ENCODE measurements at places on chromosomes 16 and 17. TPM values are rescaled to one million over a fixed set of nuclear protein-coding genes. Genes with fewer than 3 reads are reported as not detected.

PLK1 gene
- total RNA-seq: 44.0 TPM

MYL11 gene
- total RNA-seq: not detected

ABCA8 gene
- 15.8 TPM for total RNA-seq

CRYM gene
- not detected for total RNA-seq

SEC14L5 gene
- total RNA-seq: not detected

DGKE gene
- 30.9 TPM for total RNA-seq

TIMP2 gene
- 86.8 TPM for total RNA-seq

ANKRD40CL gene
- total RNA-seq: not detected

TEKT1 gene
- total RNA-seq: not detected

MFSD6L gene
- total RNA-seq: not detected

GALK1 gene
- 42.7 TPM for total RNA-seq

CACNG3 gene
- total RNA-seq: not detected

MYH1 gene
- total RNA-seq: not detected

ZP2 gene
- total RNA-seq: not detected

RAPGEFL1 gene
- total RNA-seq: 3.8 TPM

ITGAD gene
- total RNA-seq: not detected

ZG16 gene
- total RNA-seq: not detected

CETP gene
- 0.13 TPM for total RNA-seq

GPR142 gene
- not detected for total RNA-seq

NPW gene
- 0.13 TPM for total RNA-seq

SDK2 gene
- not detected for total RNA-seq

KRT23 gene
- total RNA-seq: not detected

ALOX15B gene
- total RNA-seq: not detected

CDH13 gene
- total RNA-seq: 59.2 TPM

EFTUD2 gene
- total RNA-seq: 220 TPM

ABCA9 gene
- 3.3 TPM for total RNA-seq

CES5A gene
- not detected for total RNA-seq

ATP6V0C gene
- 34.8 TPM for total RNA-seq

RRAD gene
- 0.27 TPM for total RNA-seq

ELMO3 gene
- 0.93 TPM for total RNA-seq

CCL18 gene
- not detected for total RNA-seq

HSD17B2 gene
- 0.27 TPM for total RNA-seq

KRT24 gene
- total RNA-seq: not detected

KRT20 gene
- total RNA-seq: not detected

PSME3 gene
- total RNA-seq: 175 TPM

ATP2C2 gene
- not detected for total RNA-seq

MRC2 gene
- 54.6 TPM for total RNA-seq

ZNF747 gene
- 9.0 TPM for total RNA-seq

ACAP1 gene
- total RNA-seq: not detected

FNDC8 gene
- total RNA-seq: not detected

GJC1 gene
- total RNA-seq: 15.7 TPM

TVP23C gene
- total RNA-seq: 33.0 TPM

COX6A2 gene
- not detected for total RNA-seq

MYL4 gene
- 0.66 TPM for total RNA-seq

TBC1D3I gene
- 1.1 TPM for total RNA-seq

OTOA gene
- 0.07 TPM for total RNA-seq

EZH1 gene
- total RNA-seq: 21.3 TPM

WNT3 gene
- total RNA-seq: 2.6 TPM

CLEC3A gene
- not detected for total RNA-seq

CD300E gene
- not detected for total RNA-seq

TNFSF13 gene
- 2.7 TPM for total RNA-seq

VASN gene
- 0.22 TPM for total RNA-seq

G6PC1 gene
- not detected for total RNA-seq
